Choroid plexus epithelial cell (primary cell): ENCODE measurements at places on chromosomes 5 and 9.

- DNase-seq, result peak; percentile 22
These were observed 229.9 kb upstream of the MAP3K1 start for GRCh38 chr5:56585461-56585860.

DNA sequence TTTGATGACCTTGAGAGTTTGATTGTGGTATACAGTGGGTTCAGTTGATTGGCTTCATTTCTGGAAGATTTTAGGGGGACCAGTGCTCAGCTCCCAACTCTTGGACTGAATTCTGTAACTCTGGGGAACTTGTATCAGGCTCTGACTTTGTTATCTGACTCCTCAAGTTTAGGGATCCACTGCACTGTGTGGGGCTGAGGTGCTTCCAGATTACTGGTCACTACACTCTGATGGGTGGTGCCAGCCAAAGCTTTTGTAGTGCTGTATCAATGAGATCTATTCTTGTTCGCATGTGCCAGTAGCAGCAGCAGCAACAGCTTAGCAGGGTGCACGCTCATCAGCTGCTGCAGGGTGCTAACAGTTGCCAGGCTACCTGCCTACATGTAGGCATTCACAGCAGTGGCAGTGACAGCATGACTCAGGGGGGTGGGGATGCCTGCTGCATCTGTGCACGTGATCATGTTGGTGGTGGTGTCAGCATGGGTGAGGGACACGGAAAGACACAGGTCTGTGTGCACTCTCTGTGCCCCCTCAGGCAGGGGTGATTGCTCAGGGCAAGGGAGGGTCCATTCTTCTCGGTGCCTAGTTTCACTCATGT lies 438.8 kb upstream of the SEMA6A start:
- no peak for DNase-seq

DNA sequence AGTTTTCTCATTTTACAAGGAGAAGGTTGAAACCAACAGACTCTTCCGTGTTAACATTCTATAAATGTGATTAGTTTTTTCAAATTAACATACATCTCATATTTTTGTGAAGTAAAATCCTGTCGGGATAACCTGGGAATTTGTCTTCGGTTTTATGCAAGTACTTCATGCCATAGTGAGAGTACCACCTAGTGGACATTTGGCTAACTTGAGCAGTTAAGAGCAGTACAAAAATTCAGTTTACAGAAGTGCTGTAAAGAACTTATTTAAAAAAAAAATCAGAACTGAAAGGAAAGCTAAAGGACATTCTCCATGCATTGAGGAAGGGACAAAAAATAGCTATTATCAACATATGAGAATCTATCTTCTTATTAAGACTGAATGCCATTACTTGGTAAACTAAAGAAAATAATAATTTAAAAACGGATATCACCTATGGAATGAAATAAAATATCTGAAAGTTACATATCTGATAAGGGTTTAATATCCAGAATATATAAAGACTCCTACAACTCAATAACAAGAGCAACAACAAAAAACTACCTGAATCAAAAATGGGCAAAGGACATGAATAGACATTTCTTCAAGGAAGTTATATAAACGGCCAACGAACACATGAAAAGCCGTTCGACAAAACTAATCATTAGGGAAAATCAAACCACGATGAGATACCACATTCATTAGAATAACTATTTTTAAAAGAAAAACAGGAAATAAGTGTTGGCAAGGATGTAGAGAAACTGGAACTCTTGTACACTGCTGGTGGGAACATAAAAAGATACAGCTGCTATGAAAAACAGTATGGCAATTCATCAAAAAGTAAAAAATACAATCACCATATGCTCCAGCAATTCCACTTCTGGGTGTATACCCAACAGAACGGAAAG lies 117.0 kb upstream of the GNA14 start:
- peak; percentile 88 for DNase-seq

GRCh38 chr9:26562338-26562737 lies 330.3 kb downstream of the CAAP1 start:
- DNase-seq, result no peak

DNA sequence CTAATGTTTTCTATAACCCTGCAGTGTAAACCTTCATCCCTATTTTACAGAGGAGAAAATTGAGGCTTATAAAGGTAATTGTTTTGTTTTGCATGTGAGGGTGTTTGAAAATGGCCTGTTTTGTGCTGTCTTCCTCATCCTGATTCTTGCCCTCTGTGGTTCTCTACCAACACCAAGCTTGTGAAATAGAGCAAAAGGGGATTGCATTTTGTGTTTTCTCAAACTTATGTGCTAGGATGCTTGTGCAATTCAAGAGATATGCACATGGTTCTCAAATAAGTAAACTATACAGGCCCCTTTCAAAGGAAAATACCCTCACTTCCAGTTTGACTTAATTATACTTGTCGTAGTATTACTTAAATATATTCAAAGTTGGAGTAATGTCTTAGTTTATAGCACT lies 17.2 kb downstream of the PAM start:
- DNase-seq, result peak; percentile 83

GRCh38 chr5:140253985-140254384 lies 48.9 kb downstream of the PFDN1 start:
- DNase-seq, result no peak

DNA sequence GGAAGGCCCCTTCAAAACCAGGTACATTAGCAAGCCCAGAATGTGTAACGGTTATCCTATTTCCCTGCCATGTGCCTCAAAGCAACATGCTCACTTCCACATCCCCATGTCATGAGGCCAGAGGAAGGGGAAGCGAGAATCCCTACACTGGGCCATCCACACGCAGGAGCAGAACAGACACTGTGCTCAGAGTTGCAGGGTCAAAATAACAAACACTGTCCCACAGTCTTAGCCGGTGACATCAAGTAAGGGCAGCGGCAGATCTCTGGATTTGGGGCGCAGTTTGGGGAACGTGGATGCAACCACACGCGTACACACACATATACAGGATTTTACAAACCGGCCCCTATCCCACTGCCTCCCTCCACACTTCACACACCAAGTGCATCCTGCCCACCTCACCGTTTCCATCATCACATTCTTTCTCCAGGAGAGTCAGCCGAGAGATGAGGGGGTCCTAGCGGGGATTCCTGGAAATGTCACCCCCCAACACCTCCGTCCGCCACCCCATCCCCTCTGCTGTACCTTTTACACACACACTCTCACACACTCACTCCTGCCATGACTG lies 776 bp downstream of the APBA1 start:
- DNase-seq, result no peak

DNA sequence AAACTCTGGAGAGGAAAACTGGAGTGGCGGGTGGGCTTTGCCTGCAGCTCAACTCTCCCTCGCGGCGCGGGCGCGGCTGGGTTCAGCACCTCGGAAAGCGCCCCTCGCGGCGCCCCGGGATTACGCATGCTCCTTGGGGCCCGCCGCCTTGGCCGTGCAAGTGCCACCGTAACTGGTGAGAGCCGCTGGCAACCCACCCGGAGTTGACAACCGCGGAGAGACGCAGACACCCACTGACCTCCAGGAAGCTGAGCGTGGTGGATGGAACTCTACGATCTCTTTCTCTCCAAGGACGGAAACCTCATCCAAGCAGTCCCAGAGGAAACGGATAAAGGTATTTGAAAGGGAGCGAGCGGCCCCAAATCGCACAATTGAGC lies 194 bp upstream of the RXFP3 start:
- DNase-seq, result peak; percentile 72

DNA sequence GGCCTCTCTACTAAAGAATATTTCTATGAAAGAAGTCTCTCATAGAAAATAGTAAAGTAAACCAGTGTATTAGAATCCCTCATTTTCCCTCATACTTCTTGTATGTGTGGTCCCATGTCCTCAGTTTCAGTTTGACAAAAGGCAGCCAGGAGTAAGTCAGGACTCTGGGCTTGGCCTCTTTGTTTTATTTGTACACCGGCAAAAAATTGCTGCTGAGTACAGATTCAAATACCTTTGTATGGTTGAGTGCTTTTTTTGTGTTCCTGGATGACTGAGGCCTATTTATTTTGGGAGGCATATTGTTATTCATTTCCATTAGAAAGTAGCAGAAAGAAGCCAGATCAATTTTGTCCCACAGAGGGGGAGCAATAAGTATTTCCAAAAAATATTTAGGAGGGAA lies 47.3 kb upstream of the CEP78 start:
- no peak for DNase-seq

DNA sequence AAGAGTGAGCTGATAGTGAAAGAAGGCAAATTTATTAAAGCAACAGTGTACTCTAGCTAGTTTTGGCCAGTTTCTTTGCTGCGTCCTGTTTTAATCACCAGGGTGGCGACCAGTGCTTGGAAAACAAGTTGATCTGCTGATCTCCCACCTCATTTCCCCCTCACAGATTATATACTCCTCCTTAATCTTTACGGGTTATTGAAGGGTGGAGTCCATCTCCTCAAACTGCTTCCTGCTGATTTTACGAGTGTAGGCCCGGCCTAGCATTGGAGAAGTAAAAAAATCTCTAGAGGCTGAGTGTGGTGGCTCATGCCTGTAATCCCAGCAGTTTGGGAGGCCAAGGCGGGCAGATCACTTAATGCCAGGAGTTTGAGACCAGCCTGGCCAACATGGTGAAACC lies 14.0 kb upstream of the CFAP95 start:
- no peak for DNase-seq

GRCh38 chr9:14535161-14535955 lies 157.9 kb downstream of the ZDHHC21 start:
- no peak for DNase-seq

- DNase-seq, result no peak
These were observed 8.2 kb downstream of the ABL1 start for GRCh38 chr9:130843049-130843908.

DNA sequence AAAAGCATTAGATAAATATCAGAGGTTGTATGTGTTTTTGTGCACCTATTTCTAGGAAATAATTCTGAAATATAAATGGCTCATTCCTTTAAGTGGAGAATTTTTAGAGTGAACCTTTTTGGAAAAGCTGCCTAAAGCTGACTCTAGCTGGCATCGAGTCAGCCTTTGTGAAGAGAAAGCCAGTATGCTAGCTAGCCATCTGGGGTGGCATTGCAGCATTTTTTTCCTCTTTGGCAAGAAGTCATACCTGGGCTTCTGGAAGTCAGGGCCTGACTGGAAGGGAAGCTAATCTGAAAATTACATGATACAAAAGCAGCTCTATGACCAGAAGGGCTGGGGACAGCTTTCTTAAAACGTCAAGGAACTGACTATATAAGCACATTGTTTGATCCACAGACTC lies 19.7 kb downstream of the ANP32B start:
- no peak for DNase-seq

GRCh38 chr9:89005323-89005722 lies 14.1 kb downstream of the S1PR3 start:
- no peak for DNase-seq

GRCh38 chr9:77455312-77455927 lies 192.7 kb downstream of the GNA14 start:
- DNase-seq, result no peak

- no peak for DNase-seq
These were observed 63.3 kb downstream of the ARHGEF37 start for GRCh38 chr5:149644629-149645028.

DNA sequence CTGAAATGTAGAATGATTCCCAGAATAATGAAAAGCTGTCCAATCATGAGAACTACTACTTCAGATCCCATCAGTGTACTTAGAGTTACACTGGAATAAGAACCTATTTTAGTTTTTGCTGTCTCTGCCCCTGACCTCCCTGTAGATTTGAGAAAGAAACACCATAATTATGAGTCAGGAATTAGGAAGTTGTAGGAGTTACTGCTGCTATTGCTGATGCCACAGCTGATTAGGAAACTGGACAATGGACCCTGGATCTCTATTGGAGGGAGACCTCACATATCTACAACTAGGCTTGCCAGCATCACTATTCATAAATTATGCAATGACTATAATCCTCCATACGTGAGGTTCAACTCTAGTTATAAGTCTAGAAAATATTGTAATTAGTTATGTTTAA lies 48.8 kb upstream of the EDIL3 start:
- peak; percentile 69 for DNase-seq

DNA sequence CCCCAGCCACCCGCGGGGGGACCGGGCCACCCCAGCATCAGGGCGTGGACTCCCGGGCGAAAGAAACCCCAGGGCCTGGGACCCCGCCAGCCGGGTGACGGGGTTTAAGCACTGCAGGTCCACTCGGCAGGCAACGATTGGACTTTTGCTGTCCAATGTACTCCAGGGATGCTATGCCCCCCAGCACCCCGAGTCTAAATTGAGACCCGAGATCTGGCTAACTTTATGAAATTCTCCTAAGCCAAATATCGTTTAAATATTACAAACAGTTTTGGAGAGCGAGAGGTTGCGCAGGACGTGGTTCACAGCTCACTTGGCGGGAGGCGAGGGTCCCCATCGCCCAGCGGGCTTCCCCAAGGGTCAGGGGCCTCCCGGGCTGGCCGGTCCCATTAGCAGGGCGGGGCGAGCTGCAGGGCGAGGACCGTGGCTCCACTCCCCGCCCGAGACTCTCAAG lies 384 bp upstream of the MRPS2 start:
- DNase-seq, result peak; percentile 61

DNA sequence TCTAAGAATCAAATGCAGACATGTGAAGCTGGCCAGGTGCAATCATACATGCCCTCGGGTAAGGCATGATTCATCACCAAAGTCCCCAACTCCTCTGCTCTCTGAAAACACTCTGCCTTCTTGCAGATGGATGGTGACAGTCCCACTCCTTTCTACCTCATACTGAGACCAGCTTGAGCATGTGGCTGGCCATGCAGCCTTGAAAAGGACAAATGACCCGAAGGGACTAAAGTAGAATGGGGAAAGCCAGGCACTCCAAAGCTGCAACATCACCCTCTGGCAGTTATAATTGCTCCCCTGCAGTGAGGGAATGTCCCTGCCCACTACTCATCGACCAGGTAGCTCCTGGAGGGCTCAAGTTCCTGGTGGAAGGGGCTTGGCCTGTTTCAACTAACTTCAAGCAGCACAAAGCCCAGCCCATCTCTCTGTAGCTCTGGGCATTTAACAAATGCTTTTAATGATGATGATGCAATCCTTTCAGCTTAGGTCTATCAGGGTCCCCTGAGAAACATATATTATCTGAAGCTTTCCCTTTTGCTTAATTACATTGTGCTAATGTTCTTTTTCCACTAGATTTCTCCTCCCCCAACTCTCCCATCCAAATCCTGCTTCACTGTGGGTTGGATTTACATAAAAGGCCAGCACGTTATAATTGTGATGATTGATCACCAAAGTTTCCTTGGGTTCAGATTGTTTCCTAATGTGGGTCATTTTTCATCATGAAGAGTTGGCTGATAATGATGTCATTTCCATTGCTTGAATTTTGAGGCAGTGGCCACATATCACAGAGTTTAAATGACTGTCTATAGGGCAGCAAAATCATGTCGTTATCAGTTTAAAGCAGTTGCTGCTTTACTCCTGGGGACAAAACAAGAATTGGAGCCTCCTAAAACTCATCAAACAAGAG lies 436.5 kb upstream of the SLC30A5 start:
- DNase-seq, result no peak

GRCh38 chr5:91423871-91424270 lies 40.8 kb upstream of the ARRDC3 start:
- DNase-seq, result no peak
